Activated naive CD4-positive, alpha-beta T cell treated with anti-CD3 and anti-CD28 coated beads, Interleukin-2, amount 50 U/mL, for 72 hours (primary cell): ENCODE measurements at places on chromosomes 6 and 20. TPM values are rescaled to one million over a fixed set of nuclear protein-coding genes. Genes with fewer than 3 reads are reported as not detected.

- DNase-seq, result no peak
These were observed 17.0 kb downstream of the RNASET2 start for GRCh38 chr6:166939345-166939744.

The CCDC170 gene
- total RNA-seq, result not detected

DNA sequence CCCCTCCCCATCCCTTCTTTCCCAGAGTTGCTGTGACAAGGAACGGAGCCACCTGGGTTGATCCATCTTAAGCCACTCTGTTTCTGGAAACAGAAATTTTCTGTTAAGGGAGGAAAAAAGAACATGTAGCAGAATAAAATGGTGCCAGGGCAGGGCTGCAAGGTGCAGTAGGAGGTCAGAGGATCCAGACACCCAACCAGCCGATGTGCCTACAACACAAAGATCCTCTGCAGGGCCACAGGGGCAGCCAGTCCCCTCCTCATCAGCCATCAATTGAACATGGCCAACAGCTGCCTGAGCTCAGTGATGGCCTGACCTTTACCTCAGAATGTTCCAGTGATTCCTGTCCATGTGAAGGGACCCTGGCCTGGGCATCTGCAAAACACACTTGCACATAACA is 11.9 kb downstream of the MDFI start:
- no peak for DNase-seq

- DNase-seq, result no peak
These were observed 118.1 kb downstream of the MACROD2 start for GRCh38 chr20:14113416-14113815.

The ADGRF1 gene
- total RNA-seq, result not detected

- DNase-seq, result no peak
These were observed 161.6 kb downstream of the ADAT2 start for GRCh38 chr6:143288923-143289322.

DNA sequence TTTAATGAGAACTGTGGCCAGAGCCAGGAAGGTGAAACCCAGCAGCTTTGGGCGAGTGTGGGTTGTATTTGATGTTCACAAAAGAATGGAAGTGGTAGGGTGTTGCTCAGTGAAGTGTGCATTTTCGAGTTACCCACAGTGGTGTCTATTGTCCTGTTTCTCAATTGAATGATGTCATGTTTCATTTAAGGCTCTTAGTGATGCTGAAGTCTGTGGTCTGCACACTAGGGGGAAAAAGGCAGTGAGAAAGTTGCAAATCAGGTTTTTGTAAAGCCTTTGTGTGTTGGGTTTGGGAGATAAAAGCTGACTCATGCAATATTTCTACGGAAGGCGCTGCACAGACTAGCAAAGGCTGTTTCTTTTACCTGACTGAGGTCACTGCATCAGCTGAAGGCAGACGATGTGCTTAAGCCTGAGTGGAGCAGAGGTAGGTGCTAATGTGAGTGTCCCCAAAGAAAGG is 121.1 kb downstream of the PLEKHG1 start:
- no peak for DNase-seq

The SMOC2 gene
- total RNA-seq, result not detected

- DNase-seq, result peak; percentile 9
These were observed 199.1 kb downstream of the COL9A1 start for GRCh38 chr6:70103798-70104197.

The PFDN4 gene
- 52.0 TPM for total RNA-seq

- no peak for DNase-seq
These were observed 115.2 kb downstream of the PSMB1 start for GRCh38 chr6:170437719-170438401.

- peak; percentile 62 for DNase-seq
These were observed 481 bp downstream of the SERPINB6 start for GRCh38 chr6:2970753-2971419.

DNA sequence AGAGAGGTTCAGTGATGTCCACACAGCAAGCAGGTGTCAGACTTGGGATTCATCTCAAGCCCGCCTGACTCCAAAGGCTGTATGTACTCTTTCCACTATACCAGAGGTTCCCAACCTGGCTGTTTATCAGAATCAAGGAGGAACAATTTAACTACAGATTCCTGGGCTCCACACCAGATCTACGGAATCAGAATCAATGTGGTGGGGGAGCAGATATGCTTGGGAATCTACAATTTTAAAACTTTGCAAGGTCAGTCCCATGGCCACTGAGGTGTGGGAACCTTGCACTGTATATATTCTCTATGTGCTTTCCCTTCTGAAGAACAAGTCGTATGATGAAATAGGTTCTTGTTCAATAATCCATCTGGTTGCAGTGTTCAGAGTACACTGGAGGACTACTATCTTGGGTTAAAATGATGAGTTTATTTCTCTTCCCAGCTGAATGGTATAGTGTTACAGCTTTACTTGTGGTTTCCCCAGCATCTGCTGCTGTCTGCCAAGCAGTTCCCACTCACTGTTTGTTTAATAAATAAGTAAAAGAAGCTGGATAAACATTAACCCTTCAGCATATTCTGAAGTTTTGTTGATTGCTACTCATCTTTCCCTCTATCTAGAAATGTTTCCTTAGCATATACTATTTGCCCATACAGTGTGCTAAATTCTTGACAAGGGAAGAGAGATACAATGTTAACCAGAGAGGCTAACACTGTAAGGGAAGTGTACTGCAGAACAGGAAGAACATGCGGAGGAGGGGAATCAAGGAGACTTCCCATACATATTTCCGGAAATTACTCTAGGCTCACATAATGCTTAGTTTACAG is 9.9 kb downstream of the TTI1 start:
- DNase-seq, result no peak

DNA sequence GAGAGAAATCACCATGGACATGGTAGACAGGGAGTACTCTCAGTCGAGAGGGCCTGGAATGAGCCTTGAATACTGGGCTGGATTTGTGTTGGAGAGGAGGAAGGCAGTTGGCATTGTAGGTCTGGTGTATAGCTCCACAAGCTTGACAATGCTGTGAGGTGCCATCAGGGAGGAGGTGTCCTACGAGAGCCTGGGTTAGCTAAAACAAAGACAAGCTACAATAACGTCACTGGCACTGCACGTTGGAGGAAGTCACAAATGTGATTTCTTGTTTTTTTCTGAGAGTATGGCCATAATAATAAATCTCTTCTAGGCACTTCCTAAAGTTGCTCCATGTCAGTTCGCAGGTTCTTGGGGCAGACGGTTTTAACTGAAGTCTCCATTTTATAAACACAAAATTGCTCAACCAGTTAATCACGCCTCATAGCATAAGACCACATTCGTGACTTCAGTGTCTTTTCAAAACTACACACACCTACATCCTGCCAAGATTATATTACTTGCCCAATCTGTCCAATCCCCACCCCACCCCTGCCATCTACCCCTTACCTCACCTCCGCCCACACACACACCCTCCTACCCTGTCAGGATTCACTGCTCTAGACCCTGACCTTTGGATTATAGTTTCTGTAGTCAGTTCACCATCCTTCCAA is 4.4 kb upstream of the HLA-DMB start:
- DNase-seq, result no peak

The IP6K3 gene
- not detected for total RNA-seq

DNA sequence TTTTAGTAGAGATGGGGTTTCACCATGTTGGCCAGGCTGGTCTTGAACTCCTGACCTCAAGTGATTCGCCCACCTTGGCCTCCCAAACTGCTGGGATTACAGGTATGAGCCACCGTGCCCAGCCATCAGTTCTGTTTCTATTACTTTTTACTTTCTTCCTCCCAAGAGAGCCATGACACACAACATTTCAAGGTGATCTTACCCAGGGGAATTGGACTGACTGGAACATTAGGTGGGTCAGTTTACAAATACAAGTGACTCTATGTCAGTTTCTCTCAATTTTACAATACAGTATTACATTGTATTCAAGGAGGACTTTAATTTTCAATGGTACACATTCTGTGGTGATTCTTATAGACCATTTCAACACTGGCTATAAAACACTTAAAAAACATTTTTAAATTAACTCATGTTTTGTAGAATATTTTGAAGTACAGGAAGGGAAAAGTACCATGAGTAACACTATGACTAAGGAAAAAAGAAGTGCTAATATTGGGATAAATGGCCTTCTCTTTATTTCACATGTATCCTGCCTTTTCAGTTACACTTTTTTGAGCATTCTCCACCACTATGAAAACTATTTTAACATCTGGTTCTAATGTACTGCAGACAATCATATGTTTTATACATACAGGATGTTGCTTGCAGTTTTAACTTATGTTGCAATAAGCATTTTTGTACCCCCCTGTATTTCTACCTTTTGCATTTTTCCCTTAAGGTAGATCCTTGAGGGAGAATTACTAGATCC is 8.4 kb downstream of the TPBG start:
- no peak for DNase-seq

The ARID1B gene
- total RNA-seq, result 69.5 TPM

DNA sequence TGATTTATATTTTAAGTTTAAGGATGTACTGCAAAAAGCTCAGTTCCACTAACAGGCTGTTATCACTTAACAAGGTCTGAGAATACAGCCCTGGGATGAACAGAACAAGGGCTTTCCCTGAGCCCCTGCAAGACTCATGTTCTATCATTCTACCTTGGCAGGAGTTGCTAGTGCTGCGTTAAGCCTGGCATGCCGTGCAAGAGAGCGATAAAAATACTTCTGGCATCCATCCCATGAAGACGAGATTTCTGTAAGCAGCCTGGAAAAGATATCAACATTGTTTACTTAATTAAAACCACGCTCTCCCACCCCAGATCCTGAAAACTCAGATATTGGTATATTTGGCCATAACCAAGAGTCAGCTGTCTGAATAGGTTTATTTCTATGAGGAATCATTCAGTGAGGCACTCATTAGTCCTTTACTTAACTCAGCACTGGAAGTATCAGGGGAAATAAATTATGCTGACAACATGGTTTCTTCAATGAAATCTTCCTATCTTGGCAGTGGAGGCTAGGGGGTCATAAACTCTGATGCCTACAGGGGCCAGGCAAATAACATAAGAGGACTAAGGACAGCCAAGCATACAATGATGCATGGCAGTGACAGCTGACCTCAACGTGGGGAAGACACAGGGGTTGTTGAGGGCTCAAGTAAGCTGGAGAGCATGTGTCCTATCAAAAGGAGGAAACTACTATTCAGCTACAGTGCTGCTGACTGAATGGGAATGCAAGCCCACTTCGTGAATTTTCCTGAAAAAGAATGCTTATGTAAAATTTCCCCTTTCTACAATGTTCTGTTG is 37.6 kb upstream of the LYRM2 start:
- DNase-seq, result no peak

The CTAGE9 gene
- total RNA-seq, result not detected

DNA sequence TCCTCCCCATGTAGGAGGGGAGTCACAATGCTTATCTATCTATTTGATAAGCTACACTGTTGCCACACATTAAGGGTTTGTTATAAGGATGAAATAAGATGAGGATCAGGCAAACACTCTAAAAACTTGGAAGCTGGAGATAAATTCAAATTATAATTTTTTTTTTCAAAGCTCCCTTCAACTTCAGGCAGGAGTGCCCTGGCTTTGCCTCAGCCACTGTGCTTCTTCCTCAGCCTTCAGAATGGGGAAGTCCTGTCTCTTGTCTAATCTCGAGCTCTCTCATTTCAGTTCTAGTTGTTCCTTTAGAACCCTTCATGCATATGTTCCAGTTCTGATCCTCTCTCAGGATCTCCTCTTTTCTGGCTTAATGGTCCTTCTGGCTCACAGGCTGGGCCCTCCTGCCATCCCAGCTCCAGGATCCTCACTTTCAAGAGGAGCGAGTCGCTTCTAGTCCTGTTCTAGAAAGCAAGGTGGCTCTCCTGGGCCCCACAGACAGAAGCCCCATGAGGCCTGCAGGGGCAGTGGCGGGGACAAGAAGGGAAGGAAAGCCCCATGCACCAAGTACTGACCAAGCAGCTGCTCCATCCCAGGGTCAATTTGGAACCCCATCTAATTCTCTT is 164.3 kb downstream of the VEGFA start:
- no peak for DNase-seq

The GRIK2 gene
- total RNA-seq, result not detected

- no peak for DNase-seq
These were observed 15.9 kb upstream of the CPNE1 start for GRCh38 chr20:35680452-35681183.

DNA sequence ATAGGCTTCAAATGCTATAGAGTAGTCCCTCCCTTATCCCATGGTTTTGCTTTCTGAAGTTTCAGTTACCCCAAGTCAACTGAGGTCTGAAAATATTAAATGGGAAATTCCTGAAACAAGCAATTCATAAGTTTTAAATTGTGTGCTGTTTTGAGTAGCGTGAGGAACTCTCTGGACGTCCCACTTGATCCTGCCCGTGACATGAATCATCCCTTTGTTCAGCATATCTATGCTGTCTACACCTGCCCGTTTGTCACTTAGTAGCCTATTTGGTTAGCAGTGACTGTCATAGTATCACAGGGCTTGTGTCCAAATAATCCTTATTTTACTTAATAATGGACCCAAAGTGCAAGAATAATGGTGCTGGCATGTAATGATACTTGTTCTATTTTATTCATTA is 5.0 kb downstream of the PCMT1 start:
- no peak for DNase-seq

DNA sequence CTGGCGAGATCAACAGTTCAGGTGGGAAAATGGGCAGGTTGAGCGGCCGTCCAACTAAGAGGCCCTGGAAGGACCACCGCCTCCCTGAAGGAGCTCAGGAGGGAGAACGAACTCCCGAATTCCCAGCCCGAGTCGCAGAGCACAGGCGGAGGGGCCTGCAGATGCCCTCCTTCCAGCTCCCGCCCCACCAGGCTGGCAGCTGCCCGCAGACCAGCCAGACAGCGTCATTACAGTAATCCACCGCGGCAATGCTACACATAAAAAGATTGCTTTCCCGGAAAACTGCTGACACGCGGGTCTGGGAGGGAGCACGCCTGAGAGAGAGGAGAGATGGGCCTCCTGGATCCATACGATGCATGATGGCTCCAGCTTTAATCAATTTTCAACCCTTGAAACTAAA is 30.5 kb upstream of the SLCO4A1 start:
- DNase-seq, result no peak

- no peak for DNase-seq
These were observed 120.1 kb downstream of the MAP3K5 start for GRCh38 chr6:136672144-136672543.

The WFDC10B gene
- not detected for total RNA-seq

GRCh38 chr6:25713824-25714223 is 40.7 kb upstream of the SLC17A4 start:
- no peak for DNase-seq

The F13A1 gene
- not detected for total RNA-seq

The TCP11 gene
- total RNA-seq, result not detected

GRCh38 chr6:692356-692851 is 535 bp downstream of the EXOC2 start:
- DNase-seq, result peak; percentile 80

DNA sequence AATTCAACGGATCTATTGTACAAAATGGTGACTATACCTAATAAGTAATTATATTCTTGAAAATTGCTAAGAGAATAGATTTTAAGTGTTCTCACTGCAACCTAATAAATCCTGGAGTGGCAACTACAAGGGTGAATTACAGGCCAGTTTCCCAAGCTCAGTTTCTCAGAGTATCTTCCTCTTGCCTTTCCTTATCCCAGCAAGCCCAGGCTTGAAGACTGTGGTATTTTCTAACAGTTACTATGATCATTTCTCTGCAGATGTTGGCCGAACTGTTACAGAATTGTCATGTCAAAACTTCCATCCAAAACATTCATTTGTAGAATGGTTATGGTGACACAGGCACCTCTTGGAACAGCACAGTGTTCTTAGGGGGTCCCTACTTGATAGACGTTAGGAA is 138.1 kb upstream of the PTCHD4 start:
- no peak for DNase-seq
